ENCODE measurements at places on chromosomes 5 and 9.

DNA sequence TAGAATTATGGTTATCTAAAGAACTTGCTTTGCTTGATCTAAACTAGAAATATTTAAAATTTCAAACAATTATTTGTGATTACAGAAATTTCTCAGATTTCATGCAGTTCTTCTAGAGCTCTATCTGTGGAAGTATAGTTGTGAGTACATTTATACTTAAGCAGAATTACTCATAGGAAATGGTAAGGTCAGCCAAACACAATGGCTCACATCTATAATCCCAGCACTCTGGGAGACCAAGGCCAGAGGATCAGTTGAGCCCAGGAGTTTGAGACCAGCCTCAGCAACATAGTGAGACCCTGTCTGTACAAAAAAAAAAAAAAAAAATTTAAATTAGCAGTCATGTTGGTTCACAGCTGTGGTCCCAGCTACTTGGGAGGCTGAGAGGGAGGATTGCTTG is 71.0 kb downstream of the INVS start:
- no peak for DNase-seq

GRCh38 chr9:95336281-95336680 is 18.8 kb upstream of the FANCC start:
- no peak for DNase-seq

DNA sequence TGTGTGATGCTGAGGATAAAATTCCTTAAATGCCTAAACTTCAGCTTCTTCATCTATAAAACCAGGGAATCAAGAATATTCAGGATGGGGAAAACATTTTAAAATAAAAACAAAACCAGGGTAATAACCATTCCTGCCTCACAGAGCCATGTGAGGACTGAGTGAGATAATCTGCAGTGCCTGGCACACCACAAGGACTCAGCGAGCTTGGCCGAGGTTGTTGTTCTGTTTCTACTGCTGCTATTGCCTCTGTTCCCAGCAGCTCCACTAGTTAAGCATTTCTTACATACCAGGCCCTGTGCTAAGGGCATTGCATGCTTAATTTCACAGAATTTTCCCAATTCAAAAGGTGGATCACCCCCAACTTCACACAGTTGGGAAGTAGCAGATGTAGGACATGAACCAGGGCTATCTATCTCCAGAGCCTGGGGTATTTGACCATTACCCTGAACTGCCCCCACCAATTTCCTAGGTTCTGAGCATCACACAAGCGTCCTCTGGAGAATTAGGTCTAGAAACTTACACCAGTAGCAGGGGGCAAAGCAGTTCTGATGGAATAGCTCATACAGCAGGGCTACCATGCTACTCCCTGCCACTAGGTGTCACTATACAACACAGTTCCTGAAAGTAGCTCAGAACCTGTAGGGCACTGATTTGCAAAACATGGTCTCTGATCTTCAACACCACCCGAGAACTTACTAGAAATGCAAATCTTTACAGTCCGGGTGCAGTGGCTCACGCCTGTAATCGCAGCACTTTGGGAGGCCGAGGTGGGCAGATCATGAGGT is 74.3 kb downstream of the LRSAM1 start:
- DNase-seq: no peak

- no peak for DNase-seq
Measured at GRCh38 chr9:4016789-4017188, 283.1 kb downstream of the GLIS3 start.

DNA sequence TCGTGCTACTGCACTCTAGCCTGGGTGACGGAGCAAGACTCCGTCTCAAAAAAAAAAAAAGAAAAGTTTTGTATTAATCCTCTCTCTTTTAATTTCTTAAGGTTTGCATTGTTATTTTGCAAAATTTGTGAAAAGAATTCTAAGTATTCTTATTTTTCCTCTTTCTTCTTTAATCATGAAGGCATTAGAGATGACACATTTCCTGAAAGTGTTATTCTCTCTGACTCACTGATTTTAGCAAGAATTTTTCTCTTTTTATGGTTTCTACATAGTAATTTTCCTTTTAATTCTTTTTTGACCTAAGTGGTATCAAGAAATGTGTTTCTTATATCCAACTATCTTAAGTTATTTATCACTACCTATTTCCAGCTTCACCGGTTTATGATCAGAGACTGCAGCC is 78.0 kb downstream of the NSUN2 start:
- DNase-seq: no peak

Measured in esophagus squamous epithelium (tissue), 5 donors.